ENCODE measurements at places on chromosomes 3 and 15.

DNA sequence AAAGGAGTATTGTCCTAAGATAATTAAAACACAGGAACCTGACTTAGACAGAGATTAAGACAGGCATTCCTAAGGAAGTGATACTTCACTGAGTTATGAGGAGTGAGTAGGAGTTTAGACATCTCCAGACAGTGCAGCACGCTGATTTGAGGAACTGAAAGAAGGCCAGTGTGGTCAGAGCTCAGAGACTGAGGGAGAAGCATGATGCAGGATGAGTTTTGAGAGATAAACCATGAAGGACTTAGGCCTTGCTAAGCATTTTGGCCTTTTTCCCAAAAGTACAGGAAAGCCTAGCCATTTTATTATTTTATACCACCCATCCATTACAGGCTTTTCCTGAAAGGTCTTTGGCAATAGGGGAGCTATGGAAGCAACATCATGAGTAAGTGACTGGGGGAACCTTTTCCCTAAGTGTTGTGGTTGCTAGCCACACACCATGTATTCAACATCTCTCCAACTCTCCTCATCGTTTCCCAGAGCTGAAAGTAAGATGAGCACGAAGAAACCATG, 375.6 kb upstream of the TPRG1 start:
- DNase-seq: no peak

DNA sequence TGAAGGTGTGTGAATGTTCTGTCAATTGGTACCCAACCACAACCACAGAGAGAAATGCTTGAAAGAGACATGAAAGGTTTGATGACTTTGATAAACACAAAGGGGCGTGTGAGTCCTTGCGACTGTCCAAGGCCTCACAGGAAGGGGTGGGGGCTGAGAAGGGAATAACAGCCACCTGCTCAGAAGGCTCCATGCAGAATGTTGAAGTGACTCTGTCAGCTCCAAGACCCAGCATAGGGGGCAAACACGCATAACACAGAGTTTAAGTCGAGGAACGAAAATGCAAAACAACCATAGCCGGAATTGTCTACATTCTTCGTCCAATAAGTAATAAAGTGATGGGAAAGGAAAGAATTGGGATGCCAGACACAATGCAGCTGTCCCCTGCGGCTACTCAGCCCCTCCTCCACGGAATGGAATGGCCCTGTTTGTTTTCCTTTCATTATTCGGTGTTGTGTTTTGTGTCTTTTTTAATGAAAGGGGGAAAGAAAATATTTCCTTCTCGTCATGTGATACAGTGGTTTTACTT, 19.9 kb downstream of the TMEM212 start:
- no peak for DNase-seq

- DNase-seq: no peak
These were observed 45.3 kb downstream of the DNAH1 start for GRCh38 chr3:52361454-52361853.

DNA sequence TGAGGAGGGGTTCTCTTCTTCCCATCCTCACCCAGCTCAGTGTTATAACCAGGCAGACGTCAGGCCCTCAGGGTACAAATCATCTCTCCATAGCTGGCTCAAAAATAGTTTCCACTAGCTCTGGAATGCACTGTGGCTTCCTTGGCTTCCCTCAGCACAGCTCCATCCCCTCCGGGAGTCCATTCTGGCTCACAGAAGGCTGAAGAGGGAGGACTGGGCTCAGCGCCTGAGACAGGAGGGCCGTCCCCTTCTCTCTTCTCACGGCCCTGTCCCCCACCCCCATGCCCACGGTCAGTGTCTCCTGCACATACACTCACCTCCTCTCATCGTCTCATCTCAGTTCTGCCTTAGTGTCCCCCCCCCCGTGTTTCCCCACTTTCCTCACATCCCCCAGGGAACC, 50.1 kb downstream of the UMPS start:
- DNase-seq: no peak

Data from activated effector memory CD4-positive, alpha-beta T cell treated with Interleukin-2 at 50 U/mL for 16 hours (primary cell).